ENCODE measurements at places on chromosomes 1 and 21.

- no peak for DNase-seq
These were observed 40.9 kb upstream of the ZBTB18 start for GRCh38 chr1:244010191-244010590.

DNA sequence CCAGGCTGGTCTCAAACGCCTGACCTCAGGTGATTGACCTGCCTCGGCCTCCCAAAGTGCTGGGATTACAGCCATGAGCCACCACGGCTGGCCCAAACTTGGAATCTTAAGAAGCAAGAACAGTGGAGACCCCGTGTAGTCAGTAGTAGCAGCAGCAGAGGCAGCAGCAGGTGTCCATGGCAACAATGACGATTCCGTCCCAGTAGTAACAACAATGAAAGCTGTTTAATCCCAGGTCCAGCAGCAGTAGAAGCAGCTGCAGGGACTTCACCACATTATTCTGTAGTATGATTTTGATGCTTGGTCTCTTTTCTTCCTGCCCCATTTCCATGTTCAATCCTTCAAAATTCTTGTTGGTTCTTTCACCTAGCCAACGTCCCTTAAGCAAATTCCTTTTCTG lies 69.6 kb upstream of the KCTD3 start:
- DNase-seq = no peak

DNA sequence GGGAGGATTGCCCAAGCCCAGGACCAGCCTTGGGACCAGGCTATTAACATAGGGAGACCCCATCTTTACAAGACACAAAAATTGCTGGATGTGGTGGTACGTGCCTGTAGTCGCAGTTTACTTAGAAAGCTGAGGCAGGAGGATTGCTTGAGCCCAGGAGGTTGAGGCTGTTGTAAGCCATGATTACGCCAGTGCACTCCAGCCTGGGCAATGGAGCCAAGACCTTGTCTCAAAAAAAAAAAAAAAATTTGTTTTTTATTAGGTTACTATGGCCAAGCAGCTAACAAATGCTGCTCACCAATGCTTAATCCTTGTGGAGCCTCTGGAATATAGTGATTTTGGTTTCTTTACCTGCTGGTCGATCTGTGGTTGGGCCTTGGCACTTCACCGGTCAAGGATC lies 8.8 kb downstream of the ARID1A start:
- no peak for DNase-seq

GRCh38 chr1:246365708-246366107 lies 141.4 kb downstream of the SMYD3 start:
- DNase-seq = no peak

DNA sequence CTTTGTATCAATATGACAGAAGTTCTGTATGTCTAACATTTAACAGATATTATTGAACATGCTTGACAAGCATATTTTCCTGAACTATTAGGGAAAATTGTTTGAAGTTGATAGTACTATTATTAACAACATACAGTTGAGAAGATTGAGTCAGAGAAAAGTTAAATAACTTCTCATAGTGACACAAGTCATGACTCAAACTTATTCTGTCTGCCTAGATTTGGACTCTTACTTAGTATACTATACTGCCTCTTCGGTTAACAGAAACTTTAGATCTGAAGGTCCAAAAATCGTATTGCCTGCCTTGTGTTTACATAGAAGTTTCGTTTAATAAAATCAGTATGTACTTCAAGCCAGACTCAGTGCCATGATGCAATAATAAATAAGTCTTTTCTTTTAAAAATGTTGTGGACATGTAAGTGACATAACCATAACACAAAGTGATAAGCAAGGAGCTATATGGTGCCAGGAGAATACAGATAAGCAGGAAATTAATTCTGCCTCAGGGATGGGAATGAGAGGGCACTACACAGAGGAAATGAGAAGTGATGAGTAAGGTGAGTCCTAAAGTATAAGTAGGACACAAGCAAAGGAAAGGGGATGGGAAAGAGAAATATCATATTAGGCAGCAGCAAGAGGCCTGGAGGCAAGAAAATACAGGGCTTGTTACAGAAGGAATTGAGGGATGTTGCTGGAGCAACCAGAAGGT lies 48.1 kb downstream of the LHX9 start:
- no peak for DNase-seq

- DNase-seq = no peak
These were observed 32.4 kb downstream of the ZNF326 start for GRCh38 chr1:90027281-90027680.

- DNase-seq = peak; percentile 90
These were observed 81.7 kb upstream of the PGBD5 start for GRCh38 chr1:230507666-230508402.

DNA sequence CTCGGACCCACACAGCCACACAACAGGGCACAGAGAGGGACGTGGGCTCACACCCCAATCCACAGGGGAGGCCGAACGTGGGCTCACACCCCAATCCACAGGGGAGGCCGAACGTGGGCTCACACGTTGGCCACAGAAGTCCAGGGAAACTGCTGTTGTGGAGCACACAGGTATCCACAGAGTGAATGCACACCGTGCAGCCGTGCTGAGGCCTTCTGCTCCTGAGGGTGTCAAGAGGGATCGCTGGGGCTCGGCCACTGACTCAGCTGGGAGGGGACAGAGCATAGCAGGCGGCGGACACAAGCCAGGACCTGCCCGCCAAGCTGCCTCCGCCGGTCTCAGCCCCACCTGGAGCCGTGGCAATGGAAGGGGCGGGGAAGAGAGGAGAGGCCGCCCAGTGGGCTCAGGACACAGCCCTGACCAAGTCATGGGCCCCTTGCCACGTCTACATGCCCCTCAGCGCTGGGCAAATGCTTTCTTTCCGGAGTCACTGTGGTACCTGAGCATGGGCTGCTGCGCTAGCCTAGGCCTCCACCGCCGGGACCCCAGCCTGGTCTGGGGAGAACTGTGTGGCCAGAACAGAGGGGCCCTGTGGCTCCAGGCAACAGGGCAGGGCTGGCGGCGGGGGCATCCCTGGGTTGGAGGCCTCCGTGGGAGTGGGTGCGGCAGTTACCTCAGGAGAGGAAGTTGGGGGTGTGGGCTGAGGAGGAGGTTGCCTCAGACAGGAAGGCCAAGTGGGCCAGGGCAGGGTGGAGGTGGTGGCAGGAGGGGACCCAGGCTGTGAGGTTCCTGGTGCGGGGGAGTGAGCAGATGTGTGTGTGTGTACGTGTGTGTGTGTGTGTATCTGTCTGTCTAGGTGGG lies 1.2 kb downstream of the SYTL1 start:
- peak; percentile 59 for DNase-seq

- no peak for DNase-seq
These were observed 21.9 kb downstream of the HEYL start for GRCh38 chr1:39617488-39618049.

DNA sequence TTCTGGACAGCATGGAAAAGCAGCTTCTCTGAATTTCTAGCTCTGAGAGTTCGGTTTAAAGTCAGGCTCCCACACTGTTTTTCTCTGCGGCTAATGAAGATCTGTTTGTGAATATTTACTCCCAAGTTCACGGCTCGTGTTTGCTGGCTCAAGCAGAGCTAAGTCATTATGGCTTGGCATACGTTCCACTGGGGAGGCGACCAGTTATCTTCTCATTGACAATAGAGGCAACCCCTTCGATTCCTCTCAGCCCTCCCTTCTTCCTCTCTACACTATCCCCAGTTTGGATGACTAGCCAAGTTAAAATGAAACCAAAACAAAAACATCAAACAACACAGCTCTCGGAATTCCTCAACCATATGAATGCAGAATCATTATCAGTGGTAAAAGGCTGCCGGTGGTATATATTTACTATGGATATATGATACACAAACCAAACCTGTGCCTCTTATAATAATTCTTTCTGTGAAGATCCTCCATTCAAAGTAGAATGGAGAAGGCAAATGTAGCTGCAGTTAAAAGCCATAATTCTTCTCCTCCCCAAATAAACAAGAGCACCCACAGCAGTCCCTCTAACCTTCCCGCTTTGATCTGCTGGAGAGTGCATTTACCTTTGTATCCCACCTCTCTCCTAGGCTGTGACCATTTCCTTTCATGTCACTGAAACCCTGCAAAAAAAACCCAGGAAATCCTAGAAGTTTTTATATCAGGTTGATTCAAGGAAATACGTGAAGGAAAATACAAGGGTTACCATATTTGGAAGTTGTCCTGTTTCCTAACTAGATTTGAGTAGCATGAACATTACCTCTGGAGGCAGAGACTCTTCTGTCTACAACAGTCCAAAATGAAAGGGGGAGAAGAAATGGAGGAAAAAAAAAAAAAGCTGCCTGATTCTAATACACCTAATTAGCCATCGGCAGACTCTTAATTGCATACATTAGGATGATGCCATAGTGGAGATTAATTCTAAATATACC lies 108.3 kb upstream of the USH2A start:
- DNase-seq = peak; percentile 46

- no peak for DNase-seq
These were observed 136.8 kb downstream of the GABPA start for GRCh38 chr21:25871566-25871965.

DNA sequence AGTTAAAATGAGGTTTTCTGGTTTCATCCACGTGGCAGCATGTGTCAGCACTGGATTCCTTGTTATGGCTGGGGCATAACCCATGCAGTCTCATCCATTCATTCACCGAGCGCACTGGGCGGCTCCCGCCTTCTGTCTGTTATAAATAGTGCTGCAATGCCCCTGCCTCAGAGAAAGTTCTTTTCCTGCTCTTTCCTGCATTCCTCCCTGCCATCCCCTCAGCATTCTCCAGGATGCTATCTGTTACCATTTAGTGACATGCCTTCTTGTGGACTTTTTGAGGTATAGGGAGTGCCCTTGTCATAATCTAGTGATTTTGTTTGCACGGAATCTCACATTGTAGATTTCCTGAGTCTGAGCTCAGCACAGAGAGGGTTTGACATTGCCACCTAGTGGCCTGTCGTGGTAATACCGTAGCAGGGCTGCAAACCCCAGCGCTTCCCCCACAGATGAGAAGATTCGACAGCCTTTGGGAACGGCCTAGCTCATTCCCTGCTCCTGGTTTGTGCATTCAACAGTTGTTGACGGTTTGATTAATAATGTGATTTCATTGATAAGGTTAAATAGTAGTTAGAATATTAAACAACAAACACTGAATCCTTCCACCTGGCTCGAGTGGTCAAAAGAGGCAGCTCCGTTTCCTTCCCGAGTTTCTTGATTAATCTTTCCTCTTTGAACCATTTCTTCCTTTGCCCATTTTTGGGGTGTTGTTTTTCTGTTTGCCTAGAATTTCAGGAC lies 46.3 kb downstream of the UMODL1 start:
- peak; percentile 66 for DNase-seq

DNA sequence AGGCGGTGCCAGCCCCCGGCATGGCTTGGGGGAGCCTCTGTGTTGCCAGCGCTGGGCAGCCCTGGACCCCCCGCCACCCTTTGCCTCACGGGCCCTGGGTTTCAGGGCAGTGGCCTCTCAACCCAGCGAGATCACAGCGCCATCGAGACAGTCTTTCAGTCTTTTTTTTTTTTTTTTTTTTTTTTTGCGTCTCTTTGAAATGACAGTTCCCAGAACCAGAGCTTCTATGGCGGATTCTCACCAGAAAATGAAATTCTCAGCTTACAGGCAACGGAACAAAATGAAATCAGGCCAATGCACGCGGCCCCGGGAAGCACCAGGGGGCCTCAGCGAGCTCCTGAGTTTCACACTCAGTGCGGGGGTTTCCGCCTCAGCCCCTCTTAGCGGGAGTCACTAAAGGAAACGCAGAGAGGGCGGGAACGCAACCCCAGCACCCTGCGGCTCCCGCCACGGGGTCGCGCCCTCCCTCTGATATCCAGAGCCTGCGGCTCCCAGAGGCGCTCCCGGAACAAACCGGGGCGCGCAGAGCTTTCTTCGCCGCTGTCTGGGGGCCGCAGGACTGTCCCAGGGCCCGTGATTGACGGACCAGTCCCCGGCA lies 8.0 kb upstream of the COL6A1 start:
- peak; percentile 25 for DNase-seq

GRCh38 chr1:198649232-198649967 lies 10.6 kb downstream of the PTPRC start:
- DNase-seq = no peak

DNA sequence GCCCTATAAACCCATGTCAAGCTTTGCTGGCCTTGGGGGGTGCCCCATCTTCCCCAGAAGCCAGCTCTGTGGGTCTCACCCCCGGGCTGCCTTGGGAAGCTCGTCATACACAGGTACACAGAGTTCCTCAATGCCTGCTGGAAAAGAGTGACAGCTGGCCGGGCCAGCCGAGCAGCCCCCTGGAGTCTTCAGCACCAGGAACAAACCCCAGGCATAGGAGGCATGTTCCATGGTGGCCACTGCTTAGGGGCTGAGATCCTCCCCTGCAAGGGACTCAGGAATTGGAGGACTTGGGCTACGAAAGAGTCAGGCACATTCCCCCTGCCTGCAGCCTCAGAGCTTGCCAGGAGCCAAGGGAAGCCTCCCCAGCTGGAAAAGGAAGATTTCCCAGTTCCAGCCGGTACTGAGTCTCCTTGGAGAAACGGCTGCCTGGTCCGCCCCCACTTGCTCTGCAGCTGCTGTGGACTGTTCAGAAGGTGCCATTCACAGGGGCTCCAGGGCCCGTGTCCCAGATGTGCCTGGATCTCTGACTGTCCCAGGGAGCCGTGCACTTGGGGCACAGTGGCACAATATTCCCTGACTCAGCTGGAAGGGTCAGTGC lies 89.5 kb downstream of the STUM start:
- DNase-seq = no peak

GRCh38 chr1:62652387-62652786 lies 35.8 kb downstream of the DOCK7 start:
- no peak for DNase-seq

- DNase-seq = no peak
These were observed 49.9 kb downstream of the CBS start for GRCh38 chr21:43025636-43026180.

GRCh38 chr21:45499970-45500577 lies 42.2 kb downstream of the SLC19A1 start:
- DNase-seq = no peak

GRCh38 chr1:159161001-159161718 lies 10.3 kb upstream of the CADM3 start:
- peak; percentile 78 for DNase-seq

DNA sequence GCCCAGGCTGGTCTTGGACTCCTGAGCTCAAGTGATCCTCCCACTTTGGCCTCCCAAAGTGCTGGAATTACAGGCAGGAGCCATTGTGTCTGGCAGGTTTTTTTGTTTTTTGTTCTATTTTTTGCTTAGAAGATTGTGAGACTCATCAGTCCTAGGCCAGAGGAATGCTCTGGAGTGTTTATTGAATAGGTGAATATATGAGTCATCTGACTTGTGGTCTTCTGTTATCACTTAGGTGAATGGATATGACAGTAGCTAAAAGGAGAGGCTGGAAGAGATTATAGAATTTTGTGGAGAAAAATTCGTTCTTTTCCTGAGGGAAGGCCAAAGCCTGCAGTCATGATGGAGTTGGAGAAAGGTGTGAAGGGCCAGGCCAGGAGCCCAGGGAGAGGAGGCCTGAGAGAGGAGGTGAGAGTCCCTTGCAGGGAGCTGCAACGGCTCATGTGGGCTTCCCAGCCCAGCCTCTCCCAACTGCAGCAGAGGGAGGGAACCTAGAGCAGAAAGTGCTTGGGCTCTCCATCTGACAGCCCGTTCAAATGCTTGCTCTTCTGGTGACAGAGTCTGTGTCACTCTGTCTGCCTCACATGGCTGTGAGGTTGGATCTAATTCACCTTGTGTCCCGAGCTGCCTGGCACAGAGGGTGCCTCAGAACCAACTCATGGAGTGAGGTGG lies 31.6 kb upstream of the ACOT11 start:
- no peak for DNase-seq

- DNase-seq = no peak
These were observed 3.2 kb upstream of the LYPLA2 start for GRCh38 chr1:23787701-23788100.

Measured in NCI-H526 treated with DMSO at 0.1 percent for 48 hours (cell line).